ENCODE measurements at places on chromosomes 3 and 15.

GRCh38 chr15:67074886-67075229 is 9.5 kb downstream of the SMAD3 start:
- no peak for DNase-seq

GRCh38 chr3:7543294-7543880 is 682.5 kb downstream of the GRM7 start:
- DNase-seq = no peak

DNA sequence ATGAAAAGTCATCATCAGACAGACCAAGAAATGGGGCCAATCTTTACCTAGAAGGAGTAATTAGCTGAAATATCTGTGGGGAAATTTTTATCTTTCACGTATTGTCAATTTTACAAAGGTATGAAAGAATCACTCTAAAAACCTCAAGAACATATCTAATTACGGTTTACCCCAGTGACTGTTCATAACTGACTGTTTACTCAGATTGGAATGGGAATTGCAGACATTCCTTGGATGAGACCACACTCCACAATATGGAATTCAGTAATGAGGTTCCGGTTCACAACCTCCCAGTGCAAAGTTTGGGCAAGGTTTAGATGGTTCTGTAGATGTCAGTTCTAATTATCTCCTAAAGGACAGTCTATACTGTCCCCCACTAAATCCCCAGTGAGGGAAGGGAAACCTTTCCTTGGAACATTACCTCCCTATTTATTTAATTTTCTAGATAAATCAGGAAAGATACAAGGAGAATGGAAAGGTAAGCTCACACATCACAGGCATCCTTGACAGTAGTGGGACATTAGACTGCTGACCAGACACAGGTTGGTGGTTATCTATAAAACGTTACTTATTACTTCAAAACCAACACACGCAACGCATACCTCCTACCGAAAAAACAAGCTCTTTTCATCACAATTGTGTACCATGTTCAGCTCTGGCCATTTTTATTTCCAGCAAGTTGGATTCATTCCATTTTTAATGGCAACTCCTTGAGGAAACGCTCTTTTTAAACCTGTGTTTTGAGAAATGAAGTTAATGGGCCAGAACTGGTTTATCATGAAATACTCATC is 129.9 kb downstream of the RORA start:
- no peak for DNase-seq

DNA sequence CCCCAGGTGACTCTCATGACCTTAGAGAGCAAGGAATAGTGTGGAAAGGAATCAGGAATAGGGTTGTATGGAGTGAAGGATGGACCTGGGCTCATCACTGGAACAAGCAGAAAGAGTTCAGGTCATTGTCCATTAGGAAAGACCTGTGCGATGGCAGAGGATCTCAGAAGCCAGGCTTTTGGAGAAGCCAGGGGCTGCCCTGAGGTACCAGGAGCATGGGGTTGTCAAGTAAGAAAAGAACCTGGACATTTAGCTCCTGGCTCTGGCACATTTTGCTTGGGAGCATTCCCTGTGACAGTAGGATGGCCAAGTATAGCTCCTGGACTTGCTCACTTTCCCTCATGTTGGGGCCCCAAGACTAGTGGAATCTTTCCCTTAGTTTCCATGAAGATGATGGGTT is 52.9 kb upstream of the MANF start:
- no peak for DNase-seq

GRCh38 chr3:119657887-119658702 is 2.3 kb downstream of the POPDC2 start:
- DNase-seq = no peak

- no peak for DNase-seq
Observed at GRCh38 chr15:91336687-91337086, 236.6 kb downstream of the SV2B start.

DNA sequence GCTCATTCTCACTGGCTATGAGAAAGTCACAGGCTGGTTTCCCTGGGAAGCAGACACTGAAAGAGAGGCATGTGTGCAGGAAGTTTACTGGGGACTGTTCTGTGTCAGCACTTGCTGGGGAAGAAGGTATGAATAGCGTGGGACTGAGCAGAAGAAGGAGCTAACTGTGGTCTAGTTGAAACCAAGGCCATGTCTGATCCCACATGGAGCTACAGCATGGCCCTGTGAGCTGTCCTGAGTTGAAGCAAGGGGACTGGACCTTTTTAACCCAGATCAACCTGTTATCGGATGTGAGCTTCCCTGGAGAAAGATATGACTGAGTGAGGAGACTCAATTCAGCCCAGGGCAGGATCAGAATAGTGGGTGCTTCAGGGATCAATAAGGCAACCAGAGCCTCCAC is 53.7 kb downstream of the DCLK3 start:
- no peak for DNase-seq

DNA sequence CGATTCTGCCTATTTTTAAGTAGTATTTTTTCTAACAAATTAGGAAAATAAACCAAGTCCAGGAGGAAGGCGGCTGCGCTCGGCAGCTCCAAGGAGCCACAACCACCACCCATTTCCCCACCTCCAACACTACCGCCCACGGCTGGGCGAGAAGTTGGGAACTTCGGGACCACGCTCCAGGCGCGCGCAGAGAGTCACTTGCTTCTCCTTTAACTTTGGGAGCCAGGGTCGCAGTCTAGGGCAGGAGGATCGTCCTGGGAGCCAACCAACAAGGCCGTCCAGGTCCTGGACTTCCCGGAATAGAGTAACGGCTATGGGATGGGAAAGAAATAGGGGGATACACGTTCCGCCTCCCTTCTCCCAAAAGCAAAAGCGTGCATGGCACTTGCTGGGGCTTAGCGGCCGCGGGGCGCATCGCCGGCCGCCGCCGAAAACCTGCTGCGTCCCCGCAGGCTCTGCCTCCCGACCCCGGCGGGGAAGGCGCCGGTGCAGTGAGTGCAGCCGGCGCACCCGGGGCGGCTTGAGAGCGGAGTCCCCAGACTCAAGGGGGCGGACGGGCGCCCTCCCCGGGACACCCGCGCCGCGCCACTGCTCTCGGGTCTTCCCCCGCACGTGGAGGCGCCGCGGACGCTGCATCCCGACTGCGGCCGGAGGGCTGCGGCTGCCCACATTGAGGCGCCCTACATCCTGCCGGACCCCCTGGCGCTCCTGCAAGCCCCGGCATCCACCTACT is 699 bp downstream of the MEGF11 start:
- DNase-seq = no peak

DNA sequence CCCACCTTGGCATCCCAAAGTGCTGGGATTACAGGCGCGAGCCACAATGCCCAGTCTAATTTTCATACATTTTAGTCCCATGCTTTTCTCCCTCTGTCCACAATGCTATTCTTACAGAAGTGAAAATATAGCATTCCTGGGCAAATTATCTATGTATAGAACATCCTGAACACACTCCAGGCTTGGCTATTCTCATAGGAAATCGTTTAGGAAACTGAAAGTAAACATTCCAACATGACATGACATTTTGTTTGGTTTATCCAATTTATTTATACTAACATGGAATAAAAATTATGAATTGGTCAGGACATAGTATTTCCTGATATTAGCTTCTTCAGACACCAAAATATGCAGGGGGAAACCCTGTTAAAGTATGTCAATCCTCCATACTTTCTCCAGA is 52.6 kb downstream of the SYNM start:
- DNase-seq = no peak

- no peak for DNase-seq
Observed at GRCh38 chr15:101458158-101458900, 31.2 kb downstream of the PCSK6 start.

DNA sequence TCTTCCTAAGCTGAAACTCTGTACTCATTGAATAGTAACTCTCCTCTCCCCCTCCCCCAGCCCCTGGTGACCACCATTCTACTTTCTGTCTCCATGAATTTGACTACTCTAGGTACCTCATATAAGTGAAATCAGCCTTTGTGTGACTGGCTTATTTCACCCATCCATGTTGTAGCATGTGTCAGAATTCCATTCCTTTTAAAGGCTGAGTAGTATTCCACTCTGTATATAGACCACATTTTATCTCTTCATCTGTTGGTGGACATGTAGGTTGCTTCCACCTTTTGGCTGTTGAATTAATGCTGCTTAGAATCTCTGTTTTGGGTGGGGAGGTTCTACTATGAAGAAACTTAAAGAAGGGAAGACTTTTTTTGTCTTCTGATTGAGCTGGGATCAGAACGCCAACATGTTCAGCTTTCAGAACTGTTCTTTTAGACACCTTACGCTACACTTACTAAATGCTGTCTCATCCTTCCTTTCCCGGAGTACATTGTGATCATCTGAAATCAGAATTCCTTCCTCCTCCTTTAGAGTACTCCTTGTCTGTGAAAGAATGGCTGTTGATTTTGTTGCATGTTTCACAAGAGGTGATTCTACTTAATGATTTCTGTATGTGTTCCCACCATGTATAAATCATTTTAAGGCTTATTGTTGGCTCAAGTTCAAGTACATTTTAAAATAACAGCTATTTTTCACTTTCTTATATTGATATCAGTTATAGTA is 50.3 kb downstream of the MRPS25 start:
- no peak for DNase-seq

DNA sequence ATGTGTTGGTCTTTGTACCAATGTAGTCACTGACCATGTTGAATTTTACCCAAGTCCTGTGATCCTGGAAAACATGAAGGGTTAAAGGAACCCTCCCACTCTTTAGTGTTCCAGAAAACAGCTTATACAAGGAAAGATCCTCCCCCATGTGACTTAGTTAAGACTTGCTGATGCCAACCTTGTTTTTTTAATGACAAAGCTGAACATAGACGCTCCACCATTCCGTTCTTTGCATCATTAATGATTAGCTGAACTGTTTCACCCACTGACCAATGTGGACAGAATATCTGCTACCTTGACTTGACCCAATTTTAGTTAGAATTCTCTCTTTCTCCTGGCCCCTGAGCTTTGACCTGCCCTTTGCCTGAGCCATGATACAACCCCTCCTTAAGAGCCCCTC is 3.5 kb upstream of the WDR72 start:
- no peak for DNase-seq

Data from stimulated activated CD8-positive, alpha-beta memory T cell treated with anti-CD3 and anti-CD28 coated beads, Interleukin-2, amount 100 ng/mL, for 1 hour (primary cell).